NCI-H446 treated with DMSO at 0.1 percent for 48 hours (cell line): ENCODE measurements at places on chromosomes 7 and 10.

DNA sequence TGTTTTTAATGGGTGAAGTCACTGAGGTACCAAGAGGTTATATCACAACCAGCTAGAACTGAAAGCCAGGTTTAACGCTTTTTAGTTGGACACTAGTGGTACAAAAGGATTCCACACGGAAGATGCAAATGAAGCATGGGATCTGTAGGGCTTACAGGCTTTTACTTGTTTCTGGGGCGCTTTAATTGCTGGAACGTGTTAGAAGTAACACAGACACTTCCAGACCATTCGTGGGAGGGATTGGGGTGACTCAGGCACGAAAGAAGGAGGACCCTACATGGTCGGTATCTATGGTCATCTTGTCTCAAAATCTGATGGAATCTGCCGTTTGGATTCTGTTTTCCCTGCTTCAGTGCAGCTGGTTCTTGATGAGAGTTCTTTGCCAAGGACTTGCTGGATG, 1.0 kb downstream of the YKT6 start:
- DNase-seq, result no peak

DNA sequence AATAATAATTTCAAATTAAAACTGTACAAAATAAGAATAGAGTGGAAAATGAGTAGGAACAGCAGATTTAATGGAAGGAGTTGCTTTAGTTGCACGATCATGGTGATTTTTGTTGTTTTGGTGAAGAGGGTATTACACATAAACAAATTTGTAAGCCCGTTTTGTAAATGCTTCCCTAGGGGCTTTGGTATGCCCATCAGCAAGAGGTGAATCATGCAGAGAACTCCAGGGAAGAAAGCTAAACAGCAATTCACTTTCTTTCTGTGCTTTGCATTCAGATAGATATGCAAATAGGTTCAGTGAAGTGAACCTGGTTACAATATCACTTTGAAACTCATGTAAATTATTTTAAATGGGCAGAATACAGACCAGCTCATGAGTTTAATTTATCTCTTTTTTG, 422.2 kb upstream of the MTPN start:
- DNase-seq, result no peak

DNA sequence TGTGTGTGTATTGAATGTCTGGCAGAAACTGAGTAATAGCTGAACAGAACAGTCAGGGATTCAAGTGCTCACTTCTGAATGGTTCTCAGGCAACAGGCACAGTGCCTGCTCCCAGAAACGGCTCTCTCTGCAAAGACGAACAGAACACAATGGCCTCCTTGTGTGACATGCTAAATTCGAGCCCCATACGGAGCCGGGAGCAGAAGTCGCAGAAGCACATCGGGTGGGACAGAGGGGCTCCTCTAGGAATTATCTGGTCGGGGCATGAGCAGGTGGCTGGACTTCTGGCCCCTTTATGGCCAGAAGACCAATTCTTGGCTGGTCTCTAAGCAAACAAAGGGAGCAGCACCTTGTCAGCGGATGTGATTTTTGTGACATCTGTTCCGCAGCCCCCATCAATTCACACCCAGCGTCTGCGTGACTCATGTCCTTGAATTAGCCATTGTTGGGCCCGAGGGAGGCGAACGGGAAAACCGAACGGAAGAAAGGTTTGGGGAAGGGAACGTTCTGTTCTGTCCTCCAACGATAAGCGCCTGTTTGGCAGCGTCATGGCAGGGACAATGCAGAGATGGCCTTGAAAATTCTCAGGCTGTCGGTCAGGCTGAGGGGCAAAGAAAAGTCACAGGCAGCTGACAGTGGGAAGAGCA, 47.3 kb upstream of the NPTX2 start:
- peak; percentile 2 for DNase-seq

DNA sequence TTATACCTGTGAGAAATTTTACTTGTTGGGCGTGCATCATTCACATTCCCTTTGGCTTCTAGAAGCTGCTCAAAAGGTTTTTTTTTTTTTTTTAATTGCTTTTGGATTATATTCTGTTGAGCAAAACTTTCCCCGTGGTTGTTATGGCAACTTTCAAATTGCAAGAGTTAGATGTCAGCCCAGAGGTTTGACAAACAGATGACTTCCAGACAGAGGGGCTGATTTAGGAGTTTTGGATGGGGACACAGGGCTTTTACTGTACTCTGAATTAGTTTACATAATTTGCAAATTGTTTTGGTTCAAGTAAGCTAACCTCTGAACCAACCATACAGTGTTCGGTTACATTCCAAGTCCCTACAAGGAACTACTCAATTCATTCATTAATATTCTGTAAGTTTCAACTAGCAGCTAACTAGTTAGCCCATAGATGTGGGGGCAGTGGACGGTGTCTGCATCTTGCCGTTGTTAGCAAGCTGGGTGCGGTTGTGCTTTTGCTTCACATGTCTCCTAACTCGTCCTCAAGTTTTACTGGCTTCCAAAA, 66.4 kb upstream of the JAZF1 start:
- no peak for DNase-seq

DNA sequence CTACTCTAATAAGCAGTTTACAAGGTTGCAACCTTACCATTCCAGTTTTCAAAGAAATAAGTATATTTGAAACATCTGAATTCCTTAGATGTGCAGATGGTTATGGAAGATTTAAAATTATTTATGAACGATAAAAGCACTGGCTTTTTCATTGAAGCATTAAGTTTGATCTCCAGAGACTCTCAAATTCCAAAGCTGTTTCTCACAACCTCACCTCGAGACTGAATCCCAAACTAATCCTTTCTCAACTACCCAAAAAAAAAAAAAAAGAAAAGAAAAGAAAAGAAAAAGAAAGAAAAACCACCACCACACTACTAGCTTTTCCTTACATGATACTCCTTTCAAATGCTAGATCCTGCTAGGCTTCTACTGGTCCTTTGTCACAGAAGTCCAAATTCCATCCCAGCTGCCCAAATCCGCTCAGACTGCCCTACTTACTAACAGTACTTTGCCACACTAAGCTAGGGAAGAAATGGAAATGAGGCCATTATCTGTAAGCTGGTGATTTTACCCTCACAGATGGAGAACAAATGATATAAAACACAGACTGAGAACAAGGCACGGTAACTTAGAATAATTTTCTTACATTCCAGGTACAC, 100.6 kb upstream of the CDK1 start:
- DNase-seq, result no peak

DNA sequence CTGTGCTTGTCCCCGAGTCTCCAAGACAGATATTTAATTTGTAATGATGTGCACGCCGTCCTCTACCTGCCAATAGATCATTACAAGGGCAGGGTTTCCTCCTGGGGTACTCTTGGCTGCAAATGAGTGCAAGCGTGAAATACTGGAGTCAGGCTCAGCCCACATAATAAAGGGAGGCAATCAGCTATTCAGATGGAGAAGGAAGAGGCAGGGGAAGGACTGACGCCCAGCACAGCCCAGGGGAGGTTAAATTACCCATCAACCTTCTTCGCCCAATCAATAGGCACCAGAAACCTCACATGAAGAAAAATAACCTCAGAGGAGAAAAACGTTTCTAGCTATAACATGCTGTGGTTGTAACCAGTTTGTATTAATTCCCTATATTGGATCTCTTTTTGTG, 544.9 kb upstream of the ADARB2 start:
- no peak for DNase-seq

GRCh38 chr10:29141761-29142160, 147.1 kb upstream of the LYZL1 start:
- no peak for DNase-seq

DNA sequence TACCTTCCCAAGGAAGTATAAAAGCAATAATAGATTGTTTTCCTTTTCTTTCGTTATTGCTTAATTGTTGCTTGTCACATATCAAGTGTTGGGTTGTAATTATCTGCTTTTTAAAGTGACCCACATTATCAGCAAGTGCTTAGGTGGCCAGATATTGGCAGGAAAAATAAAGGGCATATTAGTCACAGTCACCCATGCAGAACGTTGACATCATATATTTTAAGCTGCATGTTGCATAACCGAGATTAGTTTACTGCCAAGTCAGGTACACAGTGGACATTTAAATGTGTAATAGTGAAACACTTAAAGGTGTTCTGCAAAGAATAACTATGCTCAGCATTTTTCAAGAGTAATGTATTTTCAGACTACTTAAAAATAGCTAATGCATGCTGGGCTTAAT, 11.4 kb downstream of the NEBL start:
- no peak for DNase-seq

- DNase-seq, result no peak
Observed at GRCh38 chr7:36735172-36735571, 10.9 kb upstream of the AOAH start.

DNA sequence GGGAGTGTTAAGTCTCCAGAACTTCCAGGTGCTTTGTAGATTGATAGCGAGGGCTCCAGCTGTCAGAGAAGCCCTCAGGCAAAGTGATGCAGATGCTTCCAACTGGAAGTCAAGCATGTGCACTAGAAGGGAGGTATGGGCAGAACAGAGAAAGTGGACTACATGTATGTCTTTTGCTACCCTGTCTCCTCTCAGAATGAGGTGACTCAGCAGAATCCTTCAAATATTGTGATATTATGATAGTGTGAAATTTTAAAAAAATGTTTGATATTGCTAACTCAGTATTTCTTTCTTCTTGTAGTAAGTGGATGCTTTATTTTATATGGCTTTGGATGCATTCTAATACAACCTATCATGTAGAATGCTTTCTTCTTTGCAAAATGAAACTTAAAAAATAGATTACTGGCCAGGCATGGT, 138.9 kb upstream of the SVIL start:
- no peak for DNase-seq

GRCh38 chr7:131027287-131027773, 293.3 kb upstream of the KLF14 start:
- DNase-seq, result no peak
